ENCODE measurements at places on chromosomes 11 and 22. TPM values are rescaled to one million over a fixed set of nuclear protein-coding genes. Genes with fewer than 3 reads are reported as not detected.

GRCh38 chr11:12266943-12267342, 110.4 kb upstream of the PARVA start:
- DNase-seq, result no peak

GRCh38 chr11:109857637-109858036, 235.6 kb upstream of the ZC3H12C start:
- no peak for DNase-seq

The TMEM191B gene
- not detected for total RNA-seq

- no peak for DNase-seq
Observed at GRCh38 chr11:19788435-19788834, 75.8 kb downstream of the NAV2 start.

DNA sequence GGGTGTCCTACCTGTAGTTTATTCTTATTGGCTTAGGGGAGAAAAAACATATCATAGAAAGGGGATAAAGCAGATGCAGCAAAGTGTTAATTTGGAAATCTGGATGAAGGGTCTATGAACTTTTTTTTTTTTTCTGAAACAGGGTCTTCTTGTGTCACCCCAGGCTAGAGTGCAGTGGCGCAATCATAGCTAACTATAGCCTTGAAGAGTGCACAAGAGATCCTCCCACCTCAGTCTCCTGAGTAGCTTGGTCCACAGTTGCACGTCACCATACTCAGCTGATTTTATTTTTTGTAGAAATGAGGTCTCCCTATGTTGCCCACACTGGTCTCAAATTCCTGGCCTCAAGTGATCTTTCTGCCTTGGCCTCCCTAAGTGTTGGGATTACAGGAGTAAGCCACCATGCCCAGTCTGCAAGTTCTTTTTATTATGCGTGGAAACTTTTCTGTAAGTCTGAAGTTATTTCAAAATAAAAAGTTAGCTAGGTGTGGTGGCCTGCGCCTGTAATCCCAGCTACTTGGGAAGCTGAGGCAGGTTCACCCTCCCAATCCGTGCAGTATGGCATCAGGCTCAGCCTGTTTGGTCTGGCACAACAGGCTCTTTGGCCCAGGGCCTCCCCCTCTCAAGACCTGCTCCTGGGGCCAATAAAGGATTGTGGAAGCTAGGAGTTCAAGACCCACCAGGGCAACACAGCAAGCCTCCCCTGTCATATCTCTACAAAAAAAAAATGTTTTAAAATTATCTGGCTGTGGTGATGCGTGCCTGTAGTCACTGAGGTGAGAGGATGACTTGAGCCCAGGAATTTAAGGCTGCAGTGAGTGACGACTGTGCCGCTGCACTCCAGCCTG, 111.9 kb downstream of the MED15 start:
- DNase-seq, result no peak

- DNase-seq, result no peak
Observed at GRCh38 chr11:5574654-5575053, 6.0 kb upstream of the OR52B6 start.

The TCN1 gene
- total RNA-seq, result not detected

The INPP5J gene
- not detected for total RNA-seq

DNA sequence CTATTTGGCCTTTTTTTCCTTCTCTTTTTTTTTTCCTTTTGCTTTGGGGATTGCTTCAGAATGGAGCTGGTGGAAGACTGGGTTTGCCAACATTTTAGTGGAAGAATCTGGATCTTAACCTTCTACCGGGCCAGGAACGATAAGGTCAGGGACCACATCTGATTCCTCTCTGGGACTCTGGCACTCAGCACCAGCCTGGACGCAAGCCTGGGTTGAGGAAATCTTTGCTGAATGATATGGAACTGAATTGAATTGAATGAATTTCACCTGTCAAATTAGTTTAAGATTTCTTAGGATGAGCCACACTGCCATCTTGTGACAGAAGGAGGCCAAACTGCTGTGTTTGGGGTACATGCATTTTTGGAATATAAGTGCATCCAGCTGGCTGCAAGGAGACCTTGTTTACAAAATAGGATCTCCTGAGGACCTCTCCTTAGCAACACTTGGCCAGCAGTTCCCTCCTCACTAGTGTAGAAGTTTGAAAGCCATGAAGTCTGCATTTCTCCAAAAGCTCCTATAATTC, 30.4 kb downstream of the TPBGL start:
- DNase-seq, result no peak

DNA sequence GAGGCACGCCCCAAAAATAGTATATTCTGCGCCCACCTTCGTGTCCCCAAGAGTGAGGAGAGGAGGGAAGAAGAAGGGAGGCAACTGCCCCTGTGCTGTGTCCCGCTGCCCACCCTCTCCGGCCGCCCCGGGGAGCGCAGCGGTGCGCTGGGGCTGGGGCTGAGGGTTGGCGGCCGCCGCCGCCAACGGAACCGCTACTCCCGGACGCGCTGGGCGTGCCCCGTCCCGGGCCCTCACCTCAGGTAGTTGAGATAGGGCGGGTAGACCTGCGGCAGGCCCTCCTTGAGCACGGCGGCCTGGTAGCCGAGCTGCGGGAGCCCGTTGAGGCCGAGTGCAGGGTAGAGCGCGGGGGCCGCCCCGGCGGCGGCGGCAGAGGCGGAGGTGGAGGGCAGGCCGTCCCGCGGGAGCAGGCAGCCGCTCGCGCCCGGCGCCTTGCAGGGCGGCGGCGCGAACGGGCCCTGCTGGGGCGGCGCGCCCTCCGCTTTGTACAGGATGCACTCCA, 2.4 kb downstream of the PGR start:
- no peak for DNase-seq

The SLC22A25 gene
- not detected for total RNA-seq

DNA sequence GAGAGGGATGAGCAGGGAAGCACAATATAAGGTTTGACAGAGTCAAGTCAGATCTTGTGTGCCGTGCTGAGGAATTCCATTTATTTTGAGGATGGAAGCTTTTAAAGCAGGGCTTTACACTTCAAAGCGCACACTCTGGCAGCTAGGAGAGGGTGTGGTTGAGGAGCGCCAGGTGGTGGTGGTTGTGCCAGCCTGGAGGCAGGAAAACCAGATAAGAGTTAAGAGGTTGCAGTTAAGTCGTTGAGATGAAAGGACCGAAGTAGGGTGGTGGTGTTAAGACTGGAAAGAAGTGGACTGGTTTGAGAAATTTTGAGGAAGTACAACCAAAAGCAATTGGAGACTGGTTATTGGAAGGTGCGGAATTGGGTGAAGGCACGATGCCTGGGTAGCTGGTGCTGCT, 231.6 kb upstream of the TBCEL start:
- DNase-seq, result no peak

DNA sequence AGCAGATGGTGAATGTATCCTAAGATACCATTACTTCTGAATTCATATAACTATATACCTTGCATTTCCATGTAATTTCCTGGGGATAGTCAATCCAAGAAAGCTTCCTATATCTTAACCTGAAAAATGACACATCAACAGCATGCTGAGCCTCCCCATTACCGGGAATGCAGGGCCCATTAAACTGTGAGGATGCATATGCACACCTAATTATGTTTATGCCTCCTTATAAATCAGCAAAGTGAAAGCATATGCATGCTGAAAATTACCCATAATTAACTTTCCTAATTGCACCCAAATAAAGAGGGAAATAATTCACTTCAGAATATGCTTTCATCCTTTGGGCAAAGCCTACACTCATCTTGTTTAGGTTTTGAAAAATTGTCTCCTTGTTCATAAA, 663.0 kb downstream of the KCNA4 start:
- no peak for DNase-seq

DNA sequence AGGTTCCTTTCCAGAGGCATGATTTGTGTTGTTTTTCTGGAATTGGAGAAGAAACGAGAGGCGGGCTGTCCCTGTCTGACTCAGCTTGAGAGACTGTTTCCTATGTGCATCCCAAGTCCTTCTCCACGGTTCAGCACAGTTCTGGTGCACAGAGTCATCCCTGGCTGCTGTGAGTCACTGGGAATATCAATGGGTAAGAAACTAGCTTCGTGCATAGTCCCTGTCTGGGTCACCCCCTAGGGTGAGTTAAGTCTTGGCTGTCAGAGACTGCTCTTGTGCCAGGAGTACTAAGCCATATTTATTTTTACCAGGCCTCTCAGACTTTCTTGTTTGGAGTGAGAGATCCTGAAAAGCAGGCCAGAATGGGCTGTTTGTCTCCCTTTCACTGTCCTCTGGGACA, 2.4 kb upstream of the LRP4 start:
- DNase-seq, result no peak

DNA sequence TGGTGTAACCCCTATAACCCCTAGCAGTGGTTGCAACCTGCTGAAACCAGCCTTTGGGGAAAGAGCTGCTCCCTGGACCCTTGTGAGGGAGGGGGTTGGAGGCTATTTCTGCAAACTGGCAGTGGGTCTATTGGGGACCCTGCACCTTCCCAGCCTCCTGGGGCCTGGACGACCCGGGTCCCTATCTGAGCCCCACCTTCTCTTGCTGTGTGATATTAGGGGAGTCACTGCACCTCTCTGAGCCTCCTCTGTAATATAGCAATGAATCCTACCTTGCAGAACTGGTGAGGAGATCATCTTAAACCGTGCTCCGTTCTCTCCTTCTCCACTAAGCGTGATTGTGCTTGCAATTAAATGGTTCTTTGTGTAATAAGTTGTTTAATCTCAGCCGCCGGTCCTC, 24.0 kb upstream of the MPPED1 start:
- no peak for DNase-seq

- DNase-seq, result no peak
Observed at GRCh38 chr11:125626288-125626950, 1.5 kb downstream of the CHEK1 start.

The MMP3 gene
- not detected for total RNA-seq

- no peak for DNase-seq
Observed at GRCh38 chr11:103862094-103862801, 174.2 kb upstream of the DDI1 start.

The XKR3 gene
- not detected for total RNA-seq

All from activated CD4-positive, alpha-beta memory T cell treated with anti-CD3 and anti-CD28 coated beads for 36 hours (primary cell).